ENCODE measurements at places on chromosomes 4 and X.
A peak's percentile ranks its signal among the peaks of the same experiment; 100 is the strongest.

- DNase-seq = peak; percentile 68
These were observed 66.4 kb downstream of the JADE3 start for GRCh38 chrX:46978341-46979291.

GRCh38 chr4:110533940-110534339, 58.0 kb downstream of the ENPEP start:
- DNase-seq = no peak

GRCh38 chrX:134712272-134712671, 54.0 kb upstream of the PLAC1 start:
- no peak for DNase-seq

DNA sequence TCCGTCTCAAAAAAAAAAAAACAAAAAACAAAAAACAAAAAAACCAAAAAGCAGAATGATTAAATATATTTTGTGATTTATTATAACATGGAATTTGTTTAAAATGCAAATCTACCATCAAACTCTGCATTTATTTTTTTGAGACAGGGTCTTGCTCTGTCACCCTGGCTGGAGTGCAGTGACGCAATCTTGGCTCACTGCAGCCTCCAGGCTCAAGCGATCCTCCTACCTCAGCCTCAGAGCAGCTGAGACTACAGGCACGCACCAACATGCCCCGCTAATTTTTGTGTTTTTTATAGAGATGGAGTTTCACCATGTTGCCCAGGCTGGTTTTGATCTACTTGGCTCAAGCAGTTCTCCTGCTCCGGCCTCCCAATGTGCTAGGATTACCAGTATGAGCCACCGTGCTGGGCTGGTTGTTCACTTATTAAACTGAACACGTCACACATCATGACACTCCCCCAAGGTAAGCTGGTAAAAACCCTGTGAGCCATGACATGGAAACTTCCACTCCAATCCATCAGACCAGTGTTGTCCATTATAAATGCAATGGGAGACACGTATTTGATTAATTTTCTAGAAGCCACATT, 45.7 kb downstream of the RBM47 start:
- no peak for DNase-seq

- peak; percentile 30 for DNase-seq
These were observed at the start of gene ADGRA3 for GRCh38 chr4:22515888-22516541. Gene ADGRA3 (minus strand): TSS chr4:22516066. CDS start chr4:22515784, 282 bp downstream.

GRCh38 chr4:19375931-19376330, 875.8 kb upstream of the SLIT2 start:
- DNase-seq = no peak

DNA sequence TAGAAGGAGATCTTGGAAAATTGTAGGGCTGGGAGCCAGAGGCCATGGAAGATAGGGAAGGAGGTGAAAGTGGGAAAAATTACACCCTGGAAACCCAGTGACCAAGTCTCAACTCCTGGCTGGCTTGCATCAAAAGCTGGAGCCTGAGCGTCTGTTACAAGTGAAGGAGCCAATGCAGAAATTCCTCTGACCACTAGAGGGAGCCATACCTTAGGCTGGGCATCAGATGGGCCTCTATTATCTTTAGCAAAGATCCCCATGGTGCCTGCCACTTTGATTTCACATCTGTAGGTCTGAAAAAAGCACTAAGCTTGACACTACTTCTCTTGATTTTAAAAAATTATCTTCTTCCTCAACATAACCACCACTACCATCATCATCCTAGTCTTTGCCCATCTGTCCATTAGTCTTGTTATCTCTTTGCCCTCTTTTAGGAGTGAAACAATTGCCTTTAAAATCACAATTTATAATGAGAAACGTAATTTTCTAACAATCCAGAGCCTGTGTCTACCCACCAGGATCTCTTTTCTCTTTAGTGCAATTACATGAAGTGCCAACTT, 62.9 kb downstream of the ANAPC4 start:
- DNase-seq = peak; percentile 35

- DNase-seq = no peak
These were observed 6.6 kb downstream of the MGST2 start for GRCh38 chr4:139672215-139672614.

DNA sequence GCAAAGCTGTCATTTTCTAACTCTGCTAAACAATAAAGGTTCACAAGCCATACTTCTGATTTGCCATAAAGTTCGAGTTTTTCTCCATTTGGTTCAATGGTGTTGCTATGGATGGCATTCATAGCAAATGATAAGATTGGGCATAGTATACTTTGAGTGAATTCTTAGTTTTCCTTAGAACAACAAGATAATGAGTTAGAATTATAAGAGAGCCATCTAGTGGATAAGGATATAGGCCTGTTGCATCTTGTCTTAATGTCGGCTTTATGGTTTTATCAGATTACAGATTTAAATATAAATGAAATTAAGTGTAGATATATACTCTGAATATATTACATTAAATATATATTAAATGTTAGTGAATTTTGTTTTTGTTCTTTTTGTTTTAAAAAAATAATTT, 644.6 kb downstream of the IL1RAPL1 start:
- no peak for DNase-seq

DNA sequence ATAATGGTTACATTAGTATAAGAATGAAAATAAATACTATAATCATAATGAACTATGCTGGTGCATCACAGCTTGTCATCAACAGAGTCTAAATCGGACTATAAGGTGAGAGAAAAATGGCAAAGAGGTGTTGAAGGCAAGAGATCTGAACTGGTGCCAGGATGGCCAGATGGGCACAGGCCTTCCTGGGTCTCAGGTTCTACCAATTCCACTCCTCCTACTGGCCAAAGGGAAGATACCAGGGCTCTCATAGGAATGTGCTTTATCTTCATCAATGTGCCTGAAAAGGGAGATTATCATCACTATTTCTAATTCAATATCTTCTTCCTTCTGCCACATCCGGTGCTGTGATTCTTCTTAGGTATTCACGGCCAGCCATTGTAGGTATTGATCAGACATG, 107.6 kb downstream of the GASK1B start:
- DNase-seq = no peak

GRCh38 chr4:1402021-1402515, 4.2 kb downstream of the NKX1-1 start:
- no peak for DNase-seq

DNA sequence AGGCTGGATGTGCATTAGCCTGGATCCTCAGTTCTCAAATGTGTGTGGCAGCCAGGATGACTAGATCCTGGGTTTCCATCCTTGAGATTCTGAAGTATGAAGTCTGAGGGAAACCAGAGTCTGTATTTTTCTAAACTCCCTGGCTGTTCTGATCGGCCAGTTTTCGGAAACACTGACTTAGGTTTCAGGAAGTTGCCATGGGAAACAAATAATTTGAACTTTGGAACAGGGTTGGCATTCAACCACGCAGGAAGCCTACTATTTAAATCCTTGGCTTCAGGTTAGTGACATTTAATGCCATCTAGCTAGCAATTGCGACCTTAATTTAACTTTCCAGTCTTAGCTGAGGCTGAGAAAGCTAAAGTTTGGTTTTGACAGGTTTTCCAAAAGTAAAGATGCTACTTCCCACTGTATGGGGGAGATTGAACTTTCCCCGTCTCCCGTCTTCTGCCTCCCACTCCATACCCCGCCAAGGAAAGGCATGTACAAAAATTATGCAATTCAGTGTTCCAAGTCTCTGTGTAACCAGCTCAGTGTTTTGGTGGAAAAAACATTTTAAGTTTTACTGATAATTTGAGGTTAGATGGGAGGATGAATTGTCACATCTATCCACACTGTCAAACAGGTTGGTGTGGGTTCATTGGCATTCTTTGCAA, 67.6 kb downstream of the PDGFRA start:
- DNase-seq = no peak

DNA sequence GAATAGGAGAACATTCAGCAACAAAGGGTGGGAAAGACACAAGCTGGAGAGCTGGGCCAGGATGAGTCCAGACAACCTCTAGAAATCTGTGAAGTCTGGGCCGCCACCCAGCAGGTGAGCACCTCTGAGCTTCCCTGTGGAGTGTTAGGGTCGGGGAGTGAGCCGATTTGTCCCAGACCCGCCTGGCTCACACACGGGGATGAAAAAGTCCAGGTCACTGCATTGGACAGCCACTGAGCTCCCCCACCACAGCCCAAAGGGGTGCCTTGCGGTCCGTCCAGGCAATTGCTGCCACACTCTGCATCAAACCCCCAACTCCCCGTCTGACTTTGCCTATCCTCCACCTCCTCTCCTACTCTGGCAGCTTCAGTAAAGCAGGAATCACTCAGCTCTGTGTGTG, 38.7 kb downstream of the NHSL2 start:
- no peak for DNase-seq

All from activated CD4-positive, alpha-beta T cell treated with anti-CD3 and anti-CD28 coated beads for 24 hours (primary cell).